HCT116 (cell line): ENCODE measurements at places on chromosomes 12 and 14. TPM values are rescaled to one million over a fixed set of nuclear protein-coding genes. Genes with fewer than 3 reads are reported as not detected.

Gene OASL
- 4.1 TPM for total RNA-seq

Gene ADAM20
- total RNA-seq = 0.57 TPM

Gene MIP
- 0.79 TPM for total RNA-seq

- H3K36me3 ChIP-seq = no peaks in the 10 kb centered on the region
- H3K27me3 ChIP-seq = no peaks in the 10 kb centered on the region
- no peak overlapping the region for H3K27ac ChIP-seq
- H3K4me3 ChIP-seq = no peak overlapping the region
- DNase-seq = no peak
Observed at GRCh38 chr12:43861015-43861839, 25.3 kb downstream of the TMEM117 start.

DNA sequence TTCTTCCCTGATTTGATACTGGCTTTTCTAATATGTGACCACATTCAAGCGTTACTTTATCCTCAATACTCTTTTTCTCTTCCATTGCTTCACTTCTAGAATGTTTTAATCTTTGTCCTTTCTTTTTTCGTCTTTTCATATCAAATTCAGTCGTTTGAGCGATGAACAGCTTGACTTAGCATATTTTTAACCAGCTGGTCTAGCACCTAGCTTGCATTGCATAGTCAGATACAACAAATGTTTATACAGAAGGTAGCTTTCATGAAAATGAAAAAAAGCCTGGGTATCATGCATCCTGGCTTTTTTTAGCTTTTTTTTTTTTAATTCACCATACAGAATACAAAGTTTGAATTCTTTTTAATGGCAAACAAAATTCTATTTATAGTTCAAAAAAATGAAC, 1.2 kb downstream of the SOX5 start:
- no peak overlapping the region for H3K27ac ChIP-seq
- no peak overlapping the region for H3K4me3 ChIP-seq
- no peaks in the 10 kb centered on the region for H3K27me3 ChIP-seq
- H3K36me3 ChIP-seq = no peaks in the 10 kb centered on the region
- no peak for DNase-seq

DNA sequence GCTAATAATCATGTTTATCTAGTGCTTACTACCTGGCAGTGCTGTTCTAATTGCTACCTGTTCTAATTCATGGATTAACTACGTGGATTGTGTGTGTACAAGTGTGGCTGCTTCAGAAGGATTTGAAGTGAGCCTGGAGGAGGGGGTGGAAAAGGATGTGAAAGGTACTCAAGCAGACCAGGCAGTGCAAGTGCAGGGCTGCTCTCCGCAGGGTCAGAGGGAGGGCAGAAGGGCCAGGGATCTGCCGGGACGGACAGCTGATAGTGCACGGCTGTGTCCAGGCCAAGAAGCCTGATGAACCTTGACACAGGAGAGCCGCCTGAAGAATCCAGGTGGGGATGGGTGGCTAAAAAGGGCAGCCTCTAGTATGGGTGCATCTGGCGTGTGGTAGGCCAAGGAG, 28.5 kb downstream of the PIWIL1 start:
- no peak overlapping the region for H3K27ac ChIP-seq
- no peak for DNase-seq
- peaks cover 3% of the 10 kb centered on the region; the same call in 1 of the 2 replicates for H3K27me3 ChIP-seq
- H3K4me1 ChIP-seq = no peaks in the 10 kb centered on the region

- H3K4me1 ChIP-seq = peaks cover 19% of the 10 kb centered on the region
- DNase-seq = no peak
- no peaks in the 10 kb centered on the region for H3K36me3 ChIP-seq
- H3K27me3 ChIP-seq = no peaks in the 10 kb centered on the region
- no peak overlapping the region for H3K4me3 ChIP-seq
- H3K27ac ChIP-seq = no peak overlapping the region
Observed at GRCh38 chr12:116436561-116437249, 122.5 kb upstream of the MAP1LC3B2 start.
